ENCODE measurements at places on chromosomes 7 and 10. TPM values are rescaled to one million over a fixed set of nuclear protein-coding genes. Genes with fewer than 3 reads are reported as not detected.

GRCh38 chr10:93911866-93912265 is 18.1 kb downstream of the SLC35G1 start:
- DNase-seq, result no peak

GRCh38 chr10:37703114-37703513 is 154.3 kb downstream of the ZNF248 start:
- DNase-seq, result no peak

DNA sequence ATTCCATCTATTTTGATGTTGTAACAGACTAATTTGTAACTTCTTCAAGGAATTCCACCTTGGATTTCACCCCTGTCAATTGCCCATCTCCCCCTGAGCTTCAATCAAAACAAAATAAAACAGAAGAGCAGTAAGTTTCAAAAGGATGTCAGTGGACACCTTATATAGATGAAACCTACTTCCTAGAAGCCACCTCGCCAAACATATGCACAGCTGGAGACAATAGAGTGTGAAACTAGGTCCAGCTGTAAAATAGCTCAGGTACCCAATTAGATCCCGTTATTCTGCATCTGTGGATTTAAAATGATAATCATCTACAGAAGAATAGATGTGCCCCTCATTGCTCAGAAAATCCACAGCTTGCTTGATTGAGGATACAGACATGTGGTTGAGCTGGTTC is 598.6 kb downstream of the SH2D4B start:
- DNase-seq, result no peak

DNA sequence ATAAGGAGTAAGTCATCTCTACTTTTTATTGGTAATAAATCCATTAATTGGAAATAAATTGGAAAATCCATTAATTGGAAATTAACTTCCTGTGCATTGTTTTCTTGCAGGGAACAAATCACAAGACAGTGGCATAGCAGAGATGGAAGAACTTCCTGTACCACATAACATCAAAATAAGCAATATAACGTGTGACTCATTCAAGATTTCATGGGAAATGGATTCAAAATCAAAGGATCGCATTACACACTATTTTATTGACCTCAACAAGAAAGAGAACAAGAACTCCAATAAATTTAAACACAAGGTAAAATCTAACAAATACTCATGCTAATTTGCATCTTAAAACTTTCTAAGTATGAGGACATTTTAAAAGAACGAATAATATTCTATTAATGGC is 57.8 kb downstream of the PHYHIPL start:
- DNase-seq, result no peak

DNA sequence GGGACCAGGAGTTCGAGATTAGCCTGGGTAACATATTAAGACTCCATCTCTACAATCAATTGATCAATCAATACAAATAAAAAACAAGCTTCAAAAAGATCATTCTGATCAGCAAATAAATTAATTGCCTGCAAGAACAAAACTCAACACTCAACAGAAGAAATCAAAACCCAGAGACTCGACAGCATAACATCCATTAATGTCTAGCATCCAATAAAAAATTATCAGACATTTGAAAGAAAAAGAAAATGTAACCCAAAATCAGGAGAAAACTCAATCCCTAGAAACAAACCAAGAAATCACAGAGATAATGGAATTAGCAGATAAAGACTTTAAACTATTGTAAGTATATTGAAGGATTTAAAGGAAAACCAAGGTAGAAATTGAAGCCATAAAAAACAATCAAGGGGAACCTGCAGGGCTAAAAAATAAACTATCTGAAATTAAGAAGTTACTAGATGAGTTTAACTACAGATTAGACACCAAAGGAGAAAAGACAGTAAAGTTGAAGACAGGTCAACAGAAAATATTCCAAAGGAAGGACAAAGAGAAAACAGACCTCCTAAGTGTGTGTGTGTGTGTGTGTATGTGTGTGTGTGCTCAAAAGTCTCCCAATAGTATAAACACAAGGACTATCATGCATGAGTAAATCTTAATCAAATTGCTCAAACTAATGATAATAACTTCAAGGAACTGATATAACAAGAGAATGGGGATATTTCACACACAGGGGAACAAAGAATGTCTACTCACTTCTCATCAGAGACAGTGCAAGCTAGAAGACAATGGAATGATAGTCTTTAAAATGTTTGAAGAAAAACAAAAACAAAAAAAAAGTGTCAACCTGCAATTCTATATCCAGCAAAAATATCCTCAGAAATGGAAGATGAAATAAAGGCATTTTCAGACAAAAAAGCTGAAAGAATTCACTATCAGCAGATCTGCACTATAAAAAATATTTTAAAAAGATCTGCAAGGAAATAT is 7.7 kb downstream of the NUDCD3 start:
- no peak for DNase-seq

DNA sequence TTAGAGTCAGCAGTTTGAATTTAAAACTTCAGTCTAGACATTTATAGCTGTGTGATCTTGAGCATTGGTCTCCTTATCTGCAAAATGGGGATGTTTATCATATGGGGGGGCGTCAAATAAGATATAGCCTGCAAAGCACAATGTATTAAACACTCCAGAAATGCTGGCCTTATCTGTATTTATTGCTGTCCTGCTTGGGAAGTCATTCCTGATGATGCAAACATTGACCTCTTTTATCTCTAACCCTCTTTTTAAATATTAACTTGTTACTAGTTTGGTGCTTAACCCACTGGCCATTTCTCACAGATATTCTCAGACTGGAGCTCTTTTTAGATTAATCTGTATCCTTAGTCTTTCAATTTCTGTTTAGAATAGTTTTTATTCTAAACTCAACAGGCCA is 13.2 kb downstream of the MRPS33 start:
- DNase-seq, result no peak

GRCh38 chr7:140564643-140565042 is 76.0 kb downstream of the DENND2A start:
- DNase-seq, result no peak

- DNase-seq, result no peak
These were observed 73.5 kb downstream of the CCNY start for GRCh38 chr10:35409808-35410207.

- peak; percentile 8 for DNase-seq
These were observed 54.8 kb downstream of the MKI67 start for GRCh38 chr10:128071417-128071782.

GRCh38 chr7:124907490-124907889 is 22.1 kb downstream of the POT1 start:
- DNase-seq, result no peak

- no peak for DNase-seq
These were observed 2.8 kb upstream of the ZC3HAV1L start for GRCh38 chr7:139038691-139039090.

GRCh38 chr10:21092683-21093524 is 195.8 kb upstream of the NEBL start:
- DNase-seq, result no peak

GRCh38 chr7:8597565-8597964 is 164.2 kb downstream of the NXPH1 start:
- DNase-seq, result no peak

DNA sequence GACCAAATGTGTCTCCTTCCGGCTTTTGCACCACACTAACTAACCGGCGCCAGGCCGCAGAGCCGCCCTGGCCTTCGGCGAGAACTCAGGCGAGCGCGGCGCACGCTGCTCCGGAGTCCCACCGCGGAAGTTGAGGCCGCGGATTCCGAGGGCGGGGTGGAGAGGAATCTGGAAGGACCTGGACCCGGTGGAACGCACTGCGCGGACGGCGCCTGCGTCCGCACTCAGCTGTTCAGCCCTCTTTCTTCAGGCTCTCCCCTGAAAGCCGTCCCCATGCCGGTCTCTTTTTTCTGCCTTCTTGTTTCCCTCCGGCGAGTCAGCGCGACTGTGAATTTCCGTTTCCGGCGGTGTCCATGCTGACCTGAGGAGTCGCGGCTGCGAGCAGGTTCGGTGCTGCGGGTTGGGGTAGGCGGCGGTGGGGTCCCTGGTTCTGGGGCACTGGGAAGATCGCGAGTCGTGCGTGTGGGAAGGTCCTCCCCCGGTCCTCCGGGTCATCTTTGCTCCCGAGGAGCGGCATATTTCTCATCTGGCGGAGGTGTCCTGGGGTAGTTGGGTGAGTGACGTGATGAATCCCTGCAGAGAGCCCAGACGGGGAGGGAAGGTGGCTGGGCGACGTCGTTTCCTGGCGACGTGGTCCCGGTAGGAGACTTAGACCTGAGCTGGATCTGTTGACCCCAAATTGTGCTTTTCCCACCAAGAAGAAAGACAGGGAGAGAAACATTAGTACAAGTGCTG is at the start of gene BMS1:
Gene BMS1, plus strand, starts transcription at position 350 of the 735 bp plus-strand sequence. CDS start 1,600 bp downstream, outside the sequence.
- DNase-seq, result peak; percentile 55

DNA sequence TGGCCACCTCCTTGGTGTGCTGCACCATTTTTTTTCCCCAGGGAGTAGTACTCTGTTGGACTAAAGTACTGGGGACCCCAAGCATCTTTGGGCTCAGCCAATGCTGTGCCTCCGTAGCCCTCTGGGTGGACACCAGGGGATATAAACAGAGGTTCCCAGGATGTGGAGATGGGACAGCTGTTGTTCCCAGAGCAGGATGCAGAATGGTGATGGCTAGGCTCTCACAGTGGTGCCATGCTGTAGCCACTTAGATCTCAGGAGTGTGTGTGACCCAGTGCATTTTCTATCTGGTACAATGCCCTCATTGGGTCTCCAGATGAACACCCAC is 50.9 kb upstream of the SCIN start:
- no peak for DNase-seq

GRCh38 chr7:73893342-73894101 is 32.6 kb downstream of the TMEM270 start:
- DNase-seq, result no peak

GRCh38 chr7:341841-342638 is 52.1 kb downstream of the FOXL3 start:
- no peak for DNase-seq

- DNase-seq, result no peak
These were observed 63.1 kb upstream of the ICA1 start for GRCh38 chr7:8325067-8325466.

GRCh38 chr7:43456200-43456599 is 126.7 kb upstream of the STK17A start:
- DNase-seq, result no peak

- no peak for DNase-seq
These were observed 119.0 kb upstream of the SORCS3 start for GRCh38 chr10:104521901-104522694.

The CLDN3 gene
- total RNA-seq, result 0.28 TPM

The ZNF25 gene
- 15.5 TPM for total RNA-seq

The SFRP4 gene
- total RNA-seq, result 3.5 TPM

The MKRN1 gene
- total RNA-seq, result 61.9 TPM

The ATG9B gene
- total RNA-seq, result not detected

The MGAM2 gene
- total RNA-seq, result 1.9 TPM

The TEX36 gene
- total RNA-seq, result not detected

The OR9A2 gene
- total RNA-seq, result not detected

The SKIDA1 gene
- total RNA-seq, result 1.1 TPM

The SUN3 gene
- total RNA-seq, result not detected
